ENCODE measurements at places on chromosomes 6 and 20. TPM values are rescaled to one million over a fixed set of nuclear protein-coding genes. Genes with fewer than 3 reads are reported as not detected.

DNA sequence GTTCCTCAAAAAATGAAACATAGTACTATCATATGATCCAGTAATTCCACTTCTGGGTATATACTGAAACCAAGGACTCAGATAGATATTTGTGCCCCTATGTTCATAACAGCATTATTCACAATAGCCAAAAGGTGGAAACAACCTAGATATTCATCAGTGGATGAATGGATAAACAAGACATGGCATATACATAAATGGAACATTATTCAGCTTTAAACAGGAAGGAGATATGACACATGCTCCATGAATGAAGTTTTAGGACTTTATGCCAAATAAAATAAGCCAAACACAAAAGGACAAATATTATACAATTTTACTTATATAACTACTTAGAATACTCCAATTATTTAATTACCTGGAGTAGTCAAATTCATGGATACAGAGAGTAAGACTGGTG is 16.4 kb downstream of the PLCB1 start:
- H3K27me3 ChIP-seq = no peaks in the 10 kb centered on the region
- peaks cover 23% of the 10 kb centered on the region for H3K4me1 ChIP-seq
- H3K36me3 ChIP-seq = no peaks in the 10 kb centered on the region

- H3K27me3 ChIP-seq = no peaks in the 10 kb centered on the region
- H3K4me1 ChIP-seq = peaks cover 5% of the 10 kb centered on the region
- no peak for DNase-seq
- no peaks in the 10 kb centered on the region for H3K36me3 ChIP-seq
- no peak overlapping the region for H3K4me3 ChIP-seq
Observed at GRCh38 chr6:473356-473755, 81.8 kb downstream of the IRF4 start.

GRCh38 chr20:62437496-62437895 is 10.2 kb upstream of the RBBP8NL start:
- no peaks in the 10 kb centered on the region for H3K36me3 ChIP-seq
- H3K4me3 ChIP-seq = no peak overlapping the region
- H3K27ac ChIP-seq = no peak overlapping the region
- peak; percentile 43 for DNase-seq
- H3K27me3 ChIP-seq = no peaks in the 10 kb centered on the region
- no peaks in the 10 kb centered on the region for H3K4me1 ChIP-seq

DNA sequence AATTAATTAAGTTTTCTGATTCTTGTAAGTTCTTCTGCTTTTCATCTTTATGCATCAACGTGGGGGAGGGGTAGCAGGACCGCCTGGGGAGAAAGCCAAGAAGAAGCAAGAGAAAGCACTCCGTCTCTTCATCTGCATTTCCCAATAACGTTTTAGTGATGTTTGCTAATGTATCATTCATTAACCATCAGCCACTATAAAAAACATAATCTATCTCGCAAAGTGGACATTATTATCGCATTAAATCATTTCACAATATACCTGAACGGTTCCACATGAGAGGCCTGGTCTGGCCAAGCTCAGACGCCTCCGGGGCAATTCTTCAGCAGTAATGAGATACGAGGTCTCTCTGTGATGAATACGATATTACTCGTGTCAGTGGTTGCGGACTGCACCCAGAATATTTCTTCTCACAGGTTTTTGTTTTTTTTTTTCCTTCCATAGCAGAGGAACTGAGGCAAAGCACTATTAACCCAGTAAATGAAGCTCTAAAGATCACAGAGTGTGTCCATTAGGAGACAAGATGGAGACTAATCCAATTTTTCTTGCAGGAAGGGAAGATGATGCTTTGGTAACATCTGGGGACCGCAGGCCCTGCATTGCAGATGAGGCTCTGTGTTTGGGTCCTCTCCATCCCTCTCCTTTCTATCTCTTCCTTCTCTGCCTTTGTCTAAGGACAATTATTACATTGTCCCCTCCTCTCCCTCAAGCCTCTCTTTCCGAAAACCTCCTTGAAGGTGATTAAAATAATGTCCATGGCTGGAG is 156.1 kb downstream of the SLC35B3 start:
- DNase-seq = no peak
- no peak overlapping the region for H3K27ac ChIP-seq
- H3K36me3 ChIP-seq = no peaks in the 10 kb centered on the region
- no peaks in the 10 kb centered on the region for H3K27me3 ChIP-seq
- no peaks in the 10 kb centered on the region for H3K4me1 ChIP-seq
- H3K4me3 ChIP-seq = no peak overlapping the region

- H3K36me3 ChIP-seq = no peaks in the 10 kb centered on the region
- no peaks in the 10 kb centered on the region for H3K27me3 ChIP-seq
- no peak for DNase-seq
- no peak overlapping the region for H3K27ac ChIP-seq
Observed at GRCh38 chr20:44125332-44126127, 61.5 kb downstream of the JPH2 start.

DNA sequence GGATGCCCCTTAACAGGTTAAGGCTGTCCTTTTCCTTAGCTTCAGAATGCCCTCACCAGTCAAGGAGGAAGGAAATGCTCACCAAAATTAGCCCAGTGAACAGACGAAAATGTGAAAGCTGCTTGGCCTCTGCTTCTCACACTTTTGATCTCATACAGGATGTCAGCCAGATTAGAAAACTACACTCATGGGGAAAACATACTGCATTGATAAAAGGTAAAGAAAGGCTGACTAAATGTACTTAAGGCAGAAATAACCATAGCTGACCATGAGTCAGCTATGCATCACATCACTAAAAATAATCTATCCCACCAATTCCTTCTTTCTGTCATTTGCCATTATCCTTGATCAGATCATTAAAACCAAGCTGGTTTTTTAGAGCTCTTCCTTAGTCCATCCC is 198.4 kb upstream of the TENT5A start:
- no peak for DNase-seq
- H3K4me1 ChIP-seq = no peaks in the 10 kb centered on the region
- H3K4me3 ChIP-seq = no peak overlapping the region
- no peaks in the 10 kb centered on the region for H3K27me3 ChIP-seq

GRCh38 chr20:9068841-9069663 is at the start of gene PLCB4:
TSS of gene PLCB4 (plus strand) at chr20:9069087. CDS start at chr20:9307815, 238,728 bp downstream.
- no peaks in the 10 kb centered on the region for H3K4me1 ChIP-seq
- DNase-seq = no peak
- no peaks in the 10 kb centered on the region for H3K36me3 ChIP-seq
- peaks cover 12% of the 10 kb centered on the region for H3K27me3 ChIP-seq
- peak within 1 kb of the TSS; percentile 83 for H3K27ac ChIP-seq

The ARG1 gene
- 5.1 TPM for total RNA-seq

DNA sequence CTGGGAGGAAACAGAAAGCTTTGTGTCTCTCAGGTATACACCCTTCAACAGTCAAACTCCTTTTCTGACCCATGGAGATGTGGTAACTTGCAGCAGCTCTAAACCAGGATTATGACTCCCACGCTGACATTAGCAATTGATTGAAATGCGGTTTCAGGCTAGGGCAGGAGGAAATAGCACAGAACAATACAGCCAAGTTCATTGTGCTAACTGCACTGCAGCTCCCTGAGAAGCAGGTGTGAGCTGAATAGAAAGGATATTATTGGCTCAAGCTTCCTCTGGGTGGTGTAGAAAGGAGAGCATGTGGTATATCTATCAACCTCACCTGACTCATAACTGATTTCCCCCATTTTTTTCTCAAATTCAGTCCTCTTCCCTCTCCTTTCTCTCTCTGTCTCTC is 612.3 kb upstream of the BTBD3 start:
- H3K27me3 ChIP-seq = no peaks in the 10 kb centered on the region
- H3K27ac ChIP-seq = no peak overlapping the region
- H3K4me1 ChIP-seq = no peaks in the 10 kb centered on the region
- no peak overlapping the region for H3K4me3 ChIP-seq
- DNase-seq = no peak

The SIGLEC1 gene
- total RNA-seq = 63.8 TPM

The TUBB2B gene
- total RNA-seq = not detected

DNA sequence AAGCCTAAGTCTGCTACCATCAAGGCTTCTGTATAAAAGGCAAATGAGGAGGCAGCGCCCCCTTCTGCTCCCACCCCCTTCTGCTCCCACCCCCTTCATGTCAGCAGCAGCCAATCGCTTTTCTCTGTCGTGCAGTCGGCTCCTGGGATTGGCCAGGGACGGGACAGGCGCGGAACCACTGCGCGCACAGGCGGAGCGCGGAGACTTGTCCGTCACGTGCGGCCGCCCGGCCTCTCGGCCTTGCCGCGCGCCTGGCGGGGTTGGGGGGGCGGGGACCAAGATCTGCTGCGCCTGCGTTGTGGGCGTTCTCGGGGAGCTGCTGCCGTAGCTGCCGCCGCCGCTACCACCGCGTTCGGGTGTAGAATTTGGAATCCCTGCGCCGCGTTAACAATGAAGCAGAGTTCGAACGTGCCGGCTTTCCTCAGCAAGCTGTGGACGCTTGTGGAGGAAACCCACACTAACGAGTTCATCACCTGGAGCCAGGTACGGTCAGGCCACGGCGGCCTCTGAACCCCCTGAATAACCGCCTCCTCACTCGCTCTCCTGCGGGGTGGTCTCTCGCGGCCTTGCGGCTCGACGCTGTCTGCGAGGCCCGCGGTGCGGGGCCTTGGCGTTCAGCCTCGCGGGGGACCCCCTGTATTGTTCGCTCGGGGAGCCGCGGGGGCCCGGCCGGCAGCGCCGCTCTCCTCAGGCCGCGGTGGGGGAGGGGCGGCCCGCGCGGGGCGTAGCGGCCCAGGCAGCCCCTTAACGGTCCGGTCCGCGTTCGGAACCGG is at the start of gene HSF2:
Gene HSF2, plus strand, starts transcription at position 305 of the 773 bp plus-strand sequence. Its CDS starts 86 bp downstream, at position 391.
- peak within 1 kb of the TSS; percentile 75 for H3K27ac ChIP-seq
- H3K4me1 ChIP-seq = peaks cover 19% of the 10 kb centered on the region
- no peaks in the 10 kb centered on the region for H3K27me3 ChIP-seq
- no peaks in the 10 kb centered on the region for H3K36me3 ChIP-seq

The PDE10A gene
- 2.0 TPM for total RNA-seq

The CDSN gene
- not detected for total RNA-seq

GRCh38 chr20:58603721-58604120 is 47.4 kb upstream of the STX16 start:
- H3K4me3 ChIP-seq = no peak overlapping the region
- no peaks in the 10 kb centered on the region for H3K4me1 ChIP-seq
- DNase-seq = no peak
- no peak overlapping the region for H3K27ac ChIP-seq

The KIAA0408 gene
- 20.5 TPM for total RNA-seq

- H3K4me1 ChIP-seq = peaks cover 45% of the 10 kb centered on the region
- DNase-seq = peak; percentile 90
- no peaks in the 10 kb centered on the region for H3K27me3 ChIP-seq
- peaks cover 24% of the 10 kb centered on the region for H3K36me3 ChIP-seq
- no peak overlapping the region for H3K4me3 ChIP-seq
Observed at GRCh38 chr20:38152621-38153221, 12.3 kb downstream of the TGM2 start.

The BPIFA1 gene
- 61.8 TPM for total RNA-seq

DNA sequence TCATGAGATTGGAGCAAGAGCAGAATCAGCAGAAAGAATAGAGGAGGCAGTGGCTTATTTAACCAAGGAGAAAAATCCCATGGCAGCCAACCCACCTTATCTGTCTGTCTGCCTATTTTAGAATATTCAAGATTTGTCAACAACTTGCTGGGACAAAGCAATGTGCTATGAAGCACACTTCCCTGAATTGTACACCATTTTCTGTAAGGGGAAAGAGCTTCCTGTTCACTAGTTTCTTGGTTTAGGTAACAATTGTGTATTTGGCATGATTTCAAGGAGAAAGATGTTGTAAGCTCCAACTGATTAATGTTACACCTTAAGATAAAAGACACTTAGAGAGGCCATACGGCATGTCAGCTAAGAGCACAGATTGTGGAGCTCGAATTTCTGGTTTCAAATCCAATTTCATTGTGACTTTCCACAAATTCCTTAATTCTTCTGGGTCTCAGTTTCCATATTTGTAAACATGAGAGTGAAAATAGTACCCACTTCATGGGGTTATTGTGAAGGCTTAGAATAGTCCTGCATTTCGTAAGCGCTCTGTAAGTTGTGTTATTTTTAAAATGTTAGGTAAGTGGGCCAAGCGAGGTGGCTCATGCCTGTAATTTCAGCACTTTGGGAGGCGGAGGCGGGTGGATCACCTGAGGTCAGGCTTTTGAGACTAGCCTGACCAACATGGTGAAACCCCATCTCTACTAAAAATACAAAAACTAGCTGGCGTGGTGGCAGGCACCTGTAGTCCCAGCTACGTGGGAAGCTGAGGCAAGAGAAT is 4.8 kb upstream of the MUC22 start:
- peaks cover 29% of the 10 kb centered on the region for H3K4me1 ChIP-seq
- H3K27ac ChIP-seq = peak overlapping the region; percentile 53
- no peaks in the 10 kb centered on the region for H3K27me3 ChIP-seq
- H3K36me3 ChIP-seq = no peaks in the 10 kb centered on the region
- DNase-seq = no peak

- H3K4me1 ChIP-seq = no peaks in the 10 kb centered on the region
- no peak overlapping the region for H3K27ac ChIP-seq
- no peaks in the 10 kb centered on the region for H3K27me3 ChIP-seq
- no peaks in the 10 kb centered on the region for H3K36me3 ChIP-seq
- no peak overlapping the region for H3K4me3 ChIP-seq
- no peak for DNase-seq
Observed at GRCh38 chr6:90121982-90122381, 174.7 kb downstream of the BACH2 start.

DNA sequence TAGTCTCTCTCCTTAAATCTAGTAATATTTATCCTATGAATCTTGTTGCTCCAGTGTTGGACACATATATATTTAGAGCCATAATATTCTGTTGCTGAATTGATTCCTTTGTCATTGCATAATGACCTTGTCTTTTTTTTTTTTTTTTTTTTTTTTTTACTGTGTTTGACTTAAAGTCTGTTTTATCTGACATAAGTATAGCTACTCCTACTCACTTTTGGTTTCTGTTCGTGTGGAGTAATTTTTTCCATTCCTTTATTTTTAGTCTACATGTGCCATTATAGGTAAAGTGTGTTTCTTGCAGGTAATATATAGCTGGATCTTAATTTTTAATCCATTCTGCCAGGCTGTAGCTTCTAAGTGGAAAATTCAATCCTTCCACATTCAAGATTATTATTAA is 166.5 kb downstream of the GMDS start:
- no peak overlapping the region for H3K4me3 ChIP-seq
- no peaks in the 10 kb centered on the region for H3K4me1 ChIP-seq
- no peaks in the 10 kb centered on the region for H3K27me3 ChIP-seq

DNA sequence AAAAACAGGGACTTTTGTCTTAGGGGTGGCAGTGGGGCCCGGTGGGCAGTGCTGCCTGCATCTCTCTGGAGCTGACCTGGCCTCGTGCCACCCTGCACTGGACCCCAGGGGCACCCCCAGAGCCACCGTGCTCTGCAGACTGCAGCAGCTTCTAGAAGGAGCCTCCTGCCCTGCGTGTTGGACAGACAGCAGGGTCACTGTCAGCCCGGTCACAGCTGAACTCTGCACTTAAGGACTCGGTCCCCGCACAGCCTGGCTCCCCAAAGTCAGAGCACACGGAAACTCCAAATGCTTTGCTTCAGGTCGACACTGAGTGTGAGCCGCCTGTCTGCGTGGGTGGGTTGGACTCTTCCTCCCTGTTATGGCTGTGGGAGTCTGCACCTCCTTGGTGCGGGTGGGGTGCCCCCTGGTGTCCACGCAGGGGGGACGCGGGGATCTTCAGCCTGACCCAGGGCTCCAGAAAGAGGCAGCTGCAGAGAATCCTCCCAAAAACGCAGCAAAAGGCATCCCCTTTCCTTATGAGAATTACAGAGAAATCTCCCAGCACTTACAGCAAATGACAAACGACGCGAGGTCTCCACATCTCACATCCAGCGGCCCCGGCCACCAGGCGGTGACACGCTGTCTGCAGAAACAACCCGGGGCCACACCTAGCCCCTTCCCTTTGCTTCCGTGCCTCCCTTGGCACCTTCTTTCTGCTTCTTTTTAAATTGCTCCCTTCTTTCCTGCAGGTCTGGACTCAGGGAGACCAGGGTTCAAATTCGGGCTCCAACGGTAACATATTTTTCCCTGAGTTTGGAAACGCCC is 36.3 kb upstream of the DACT2 start:
- no peak overlapping the region for H3K4me3 ChIP-seq
- peak; percentile 44 for DNase-seq
- peaks cover 2% of the 10 kb centered on the region for H3K4me1 ChIP-seq
- H3K27ac ChIP-seq = no peak overlapping the region

Measured in upper lobe of left lung (tissue), 6 donors.